ENCODE measurements at places on chromosomes 1 and 21. TPM values are rescaled to one million over a fixed set of nuclear protein-coding genes. Genes with fewer than 3 reads are reported as not detected.

Gene ZNF648
- total RNA-seq = not detected

Gene RGS5
- total RNA-seq = 2.2 TPM

Gene CD48
- total RNA-seq = 378 TPM

Gene ZNF691
- total RNA-seq = 9.6 TPM

Gene PPIAL4G
- 1.0 TPM for total RNA-seq

Gene F5
- total RNA-seq = 9.3 TPM

Gene RHD
- total RNA-seq = not detected

Gene ESRRG
- total RNA-seq = not detected

Gene SYTL1
- 130 TPM for total RNA-seq

Gene APCS
- not detected for total RNA-seq

Gene SPRR5
- not detected for total RNA-seq

Gene VSIG8
- total RNA-seq = not detected

Gene LCE6A
- total RNA-seq = not detected
